Hematopoietic multipotent progenitor cell treated with erythropoietin and hydrocortisone succinate and interleukin-3 and kit ligand, for 6 days (in vitro differentiated cells): ENCODE measurements at places on chromosomes 5 and 9.

- DNase-seq = no peak
These were observed 10.4 kb downstream of the SMIM3 start for GRCh38 chr5:150788977-150789376.

- DNase-seq = peak; percentile 76
These were observed 8.7 kb upstream of the NDUFB6 start for GRCh38 chr9:32581512-32582143.

DNA sequence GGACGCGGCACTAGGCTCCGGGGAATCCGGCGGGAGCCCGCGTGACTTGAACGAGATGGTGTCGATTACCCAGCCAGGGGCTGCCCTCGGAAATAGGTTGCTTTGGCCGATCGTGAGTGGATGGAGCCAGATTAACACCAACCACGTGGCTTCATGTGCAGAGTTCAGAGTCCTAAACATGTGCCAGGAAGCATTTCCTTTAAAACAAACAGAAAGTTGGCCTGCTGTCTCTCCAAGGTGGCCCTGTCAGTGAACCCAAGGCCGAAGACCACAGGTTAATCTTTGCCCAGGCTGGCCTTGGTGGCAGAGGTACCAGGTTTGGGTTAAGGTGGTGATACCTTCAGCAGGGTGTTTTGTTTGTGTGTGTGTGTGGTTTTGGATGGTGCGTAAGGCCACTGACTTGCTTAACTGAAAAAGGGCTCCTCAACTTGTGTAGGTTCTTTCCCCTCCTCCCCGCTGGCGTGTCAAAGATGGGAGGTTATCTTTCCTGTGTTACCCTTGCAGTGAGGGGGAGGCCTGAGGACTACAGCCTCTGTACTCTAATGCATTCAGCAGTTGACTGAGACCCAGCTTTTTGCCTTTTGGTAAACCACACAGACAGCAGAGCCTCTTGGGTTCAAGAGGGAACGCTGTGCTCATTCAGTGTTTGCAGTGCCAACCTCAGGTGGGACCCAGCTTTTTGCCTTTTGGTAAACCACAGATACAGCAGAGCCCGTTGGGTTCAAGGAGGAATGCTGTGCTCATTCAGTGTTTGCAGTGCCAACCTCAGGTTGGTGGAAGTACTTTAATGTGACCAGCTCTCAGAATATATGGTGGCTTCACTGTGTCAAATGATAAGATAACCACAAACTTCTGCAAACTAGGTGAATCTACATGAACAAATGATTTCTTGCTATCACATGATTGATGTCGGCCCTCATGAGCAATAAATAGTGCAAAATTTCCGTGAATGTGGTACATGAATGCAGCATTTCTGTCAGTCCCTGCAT is 1.4 kb downstream of the IQGAP2 start:
- peak; percentile 89 for DNase-seq

GRCh38 chr9:76905791-76906646 is at the start of gene PRUNE2:
Gene PRUNE2, minus strand, starts transcription at chr9:76906114. Its CDS starts 151 bp downstream, at chr9:76905963.
- DNase-seq = peak; percentile 79

DNA sequence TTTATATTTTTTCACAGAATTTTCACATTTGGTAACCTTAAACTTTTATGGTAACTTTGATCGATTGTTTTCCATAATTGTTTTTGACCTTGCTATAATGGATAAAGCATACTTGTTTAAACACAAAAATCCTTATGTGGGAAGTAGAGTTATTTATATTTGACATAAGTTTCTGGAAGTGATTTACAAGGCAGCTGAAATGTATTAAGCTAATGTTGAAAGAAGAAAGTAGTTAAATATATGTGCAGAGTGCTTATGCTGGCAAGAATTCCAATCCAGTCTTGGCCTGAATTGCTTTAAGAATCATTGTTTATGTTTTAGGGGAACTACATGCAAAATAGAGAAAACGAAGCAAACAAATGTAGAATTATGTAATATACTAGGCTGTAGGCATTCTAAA is 763.6 kb downstream of the TAF11L14 start:
- DNase-seq = no peak

DNA sequence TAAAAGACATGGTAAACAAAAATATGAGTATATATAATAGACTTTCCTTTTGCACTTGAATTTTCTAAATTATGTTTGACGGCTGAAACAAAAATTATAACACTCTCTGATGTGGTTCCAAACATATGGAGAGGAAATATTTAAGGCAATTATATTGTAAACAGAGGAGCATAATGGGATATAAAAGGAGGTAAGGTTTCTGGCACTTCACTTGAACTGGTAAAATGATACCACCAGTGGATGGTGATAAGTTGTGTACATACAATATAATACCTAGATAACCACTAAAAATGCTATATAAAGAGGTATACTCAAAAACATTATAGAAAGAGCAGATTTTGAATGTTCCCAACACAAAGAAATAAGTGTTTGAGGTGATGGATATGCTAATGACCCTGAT is 192.9 kb upstream of the RAD23B start:
- DNase-seq = no peak

- no peak for DNase-seq
These were observed 31.2 kb upstream of the CTNNA1 start for GRCh38 chr5:138721979-138722378.

DNA sequence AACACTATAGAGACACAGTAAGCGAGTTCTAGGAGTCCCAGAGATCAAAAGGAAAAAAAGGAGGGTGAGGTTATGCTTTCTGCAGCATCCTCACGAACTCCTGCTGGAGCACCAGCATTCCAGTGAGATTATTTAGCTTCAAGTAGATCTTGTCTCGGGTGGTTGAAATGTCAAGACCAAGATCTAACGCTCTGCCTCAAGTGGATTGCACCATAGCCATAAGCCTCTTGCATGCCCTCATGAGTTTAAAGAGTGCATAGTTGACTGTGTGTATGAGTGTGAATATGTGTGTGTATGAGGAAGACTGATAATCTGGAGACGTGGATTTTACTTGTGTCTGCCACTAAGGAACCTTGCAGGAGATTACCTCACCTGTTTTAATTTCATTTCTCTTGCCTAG is 335.3 kb upstream of the ADAMTSL1 start:
- no peak for DNase-seq

GRCh38 chr9:90789862-90790261 is 11.8 kb upstream of the SYK start:
- no peak for DNase-seq

DNA sequence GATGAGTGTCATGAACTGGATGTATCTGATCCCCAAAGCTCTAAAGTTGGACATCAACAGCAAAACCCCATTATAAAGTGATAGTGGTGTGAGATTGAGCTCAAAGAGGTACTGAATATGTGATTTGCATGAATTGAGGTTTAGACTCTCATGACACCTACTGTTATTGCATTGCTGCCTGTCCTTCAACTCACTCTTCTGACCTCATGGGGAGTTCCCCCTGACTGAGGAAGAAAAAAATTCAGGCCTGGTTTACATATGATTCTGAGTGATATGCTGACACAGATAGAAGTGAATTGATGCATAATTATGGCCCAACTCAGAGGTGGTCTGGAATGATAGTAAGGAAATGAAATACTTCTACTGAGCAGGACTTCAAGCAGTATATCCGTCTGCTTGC is 76.2 kb upstream of the CHD1 start:
- DNase-seq = no peak

DNA sequence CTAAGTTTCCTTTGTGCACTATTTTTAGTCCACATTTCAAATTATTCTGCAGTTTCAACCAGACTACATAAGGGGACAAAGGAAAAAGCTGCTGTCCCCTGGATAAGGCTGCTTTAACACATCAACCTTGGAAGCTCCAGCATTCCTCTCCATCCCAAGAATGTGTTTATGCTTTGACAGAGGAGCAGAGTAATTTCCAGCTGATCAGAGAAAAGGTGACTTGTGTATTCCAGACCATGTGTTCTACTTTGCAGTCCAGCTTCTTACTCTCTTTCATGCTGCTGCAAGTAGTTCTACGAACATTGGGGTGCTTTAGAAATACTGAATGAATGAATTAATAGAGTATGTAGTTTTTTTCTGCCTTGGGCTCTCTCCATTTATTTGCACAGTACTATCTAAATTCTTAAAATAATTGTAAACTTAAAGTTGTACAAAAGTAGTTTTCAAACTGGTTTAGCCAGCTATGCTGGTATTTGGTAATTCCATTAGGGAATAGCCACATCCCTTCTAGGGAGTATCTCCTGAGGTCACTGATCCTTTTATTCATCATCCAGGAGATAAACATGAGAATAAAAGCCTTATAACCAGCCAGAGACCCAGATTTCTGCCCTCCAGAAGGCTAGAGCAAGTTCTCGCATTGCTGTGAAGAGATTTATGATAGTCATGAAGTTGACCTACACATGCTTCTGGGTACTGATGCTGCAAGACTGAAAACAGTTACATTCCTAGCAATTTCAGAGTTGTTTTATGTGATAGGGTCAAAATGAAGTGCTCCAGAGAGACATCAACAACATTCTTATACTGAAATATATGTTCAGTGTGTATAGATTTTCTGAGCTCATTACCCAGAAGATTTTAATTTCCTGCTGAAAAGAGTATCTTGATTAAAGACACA is 215.2 kb downstream of the COMMD10 start:
- DNase-seq = no peak

- DNase-seq = no peak
These were observed 124.4 kb downstream of the PLK2 start for GRCh38 chr5:58335518-58335917.

DNA sequence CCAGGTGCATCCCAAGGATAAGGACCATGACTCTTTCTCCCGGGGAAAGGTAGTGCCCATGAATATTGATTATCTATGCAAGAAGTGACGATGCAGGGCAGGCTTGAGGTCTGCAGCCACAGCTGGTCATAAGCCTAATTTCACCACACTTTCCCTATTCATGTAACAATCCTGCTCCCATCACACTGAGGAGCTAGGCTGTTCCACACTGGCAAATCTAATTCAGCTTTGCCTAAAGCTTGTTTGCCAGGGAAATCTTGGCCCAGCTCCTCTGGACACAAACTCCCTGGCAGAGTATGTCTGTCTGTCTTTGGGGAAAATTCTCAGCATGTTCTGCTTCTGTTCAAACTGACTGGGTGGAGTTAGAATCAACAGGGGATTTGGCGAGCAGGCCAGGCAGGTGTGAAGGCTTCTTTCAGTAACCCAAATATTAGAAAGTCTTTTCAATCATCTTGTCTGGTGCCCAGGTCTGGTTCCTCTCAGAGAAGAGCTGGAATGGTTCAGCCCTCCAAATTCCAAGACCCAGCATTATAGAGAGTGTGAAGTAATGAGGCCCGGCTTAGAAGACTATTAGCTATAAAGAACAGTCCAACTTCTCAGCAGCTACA is 88.5 kb upstream of the SPDL1 start:
- no peak for DNase-seq
